ENCODE measurements at places on chromosomes 1 and 21.

- no peak for DNase-seq
These were observed 912 bp upstream of the PKNOX1 start for GRCh38 chr21:42973309-42973990.

DNA sequence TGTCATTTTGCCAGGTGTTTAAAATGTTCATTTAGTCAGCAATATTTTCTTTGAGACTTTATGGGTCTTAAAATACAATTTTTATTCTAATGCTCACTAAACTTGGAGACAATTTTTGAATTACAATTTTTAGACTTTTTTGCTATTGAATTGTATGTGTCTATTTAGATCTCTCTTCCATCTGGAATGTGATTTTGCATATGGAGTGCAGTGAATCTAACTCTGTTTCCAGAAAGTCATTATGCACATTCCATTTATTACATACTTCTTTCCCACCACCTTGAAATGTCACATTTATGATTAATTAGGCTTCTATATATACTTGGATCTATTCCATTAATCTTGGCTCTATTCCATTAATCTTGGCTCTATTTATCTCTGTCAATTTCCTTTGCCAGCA is 5.6 kb upstream of the TSPEAR start:
- DNase-seq: no peak

- no peak for DNase-seq
These were observed 72.1 kb downstream of the LMO4 start for GRCh38 chr1:87400813-87401212.

- DNase-seq: no peak
These were observed 433.4 kb downstream of the KIF26B start for GRCh38 chr1:245588116-245588639.

- no peak for DNase-seq
These were observed 105.1 kb upstream of the DPH5 start for GRCh38 chr1:101130673-101131072.

- no peak for DNase-seq
These were observed 248.4 kb downstream of the TNR start for GRCh38 chr1:175494950-175495349.

Measured in suppressor macrophage treated with lipopolysaccharide for 4 hours (primary cell).